Activated CD4-positive, alpha-beta T cell treated with anti-CD3 and anti-CD28 coated beads, Interleukin-2, amount 50 U/mL, for 4 hours (primary cell): ENCODE measurements at places on chromosomes 7 and 10.
A peak's percentile ranks its signal among the peaks of the same experiment; 100 is the strongest.

GRCh38 chr7:946256-946996 lies 8.1 kb downstream of the ADAP1 start:
- DNase-seq: no peak

DNA sequence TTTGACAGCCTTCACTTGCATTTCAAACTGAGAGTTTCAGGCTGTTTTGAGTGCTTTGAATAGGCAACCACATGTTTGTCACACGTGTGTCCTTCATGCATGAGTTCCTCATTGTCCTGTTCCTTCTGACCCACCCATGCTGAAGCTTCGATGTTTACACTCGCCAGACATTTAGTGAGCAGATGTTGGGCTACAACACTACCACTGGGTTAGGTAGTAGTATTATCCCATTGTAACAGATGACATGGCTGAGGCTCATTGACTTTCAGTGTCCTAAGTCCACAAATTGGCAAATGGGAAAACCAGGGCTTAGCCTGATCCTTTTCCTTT lies 456.1 kb downstream of the PHTF2 start:
- no peak for DNase-seq

DNA sequence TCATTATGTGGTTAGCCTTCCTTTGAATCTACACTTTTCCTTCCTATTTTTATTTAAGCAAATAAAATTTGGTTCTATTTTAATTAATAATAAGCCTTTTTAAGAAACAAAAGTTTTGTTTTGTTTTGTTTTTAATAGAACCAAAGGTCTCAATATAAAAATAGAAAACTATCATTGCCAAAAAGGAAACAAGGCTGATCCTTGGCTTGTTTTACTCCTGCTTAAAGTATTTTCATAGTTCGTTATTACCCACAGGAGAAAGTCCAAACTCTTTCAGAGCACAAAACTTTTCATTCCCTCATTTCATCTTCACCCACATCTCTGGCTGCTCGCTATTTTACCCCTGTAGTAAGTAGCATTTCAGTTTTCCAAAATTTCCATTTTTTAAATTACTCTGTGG lies 374.8 kb downstream of the SEMA3D start:
- DNase-seq: no peak

- no peak for DNase-seq
Measured at GRCh38 chr10:132373241-132373955, 23.6 kb upstream of the PWWP2B start.

DNA sequence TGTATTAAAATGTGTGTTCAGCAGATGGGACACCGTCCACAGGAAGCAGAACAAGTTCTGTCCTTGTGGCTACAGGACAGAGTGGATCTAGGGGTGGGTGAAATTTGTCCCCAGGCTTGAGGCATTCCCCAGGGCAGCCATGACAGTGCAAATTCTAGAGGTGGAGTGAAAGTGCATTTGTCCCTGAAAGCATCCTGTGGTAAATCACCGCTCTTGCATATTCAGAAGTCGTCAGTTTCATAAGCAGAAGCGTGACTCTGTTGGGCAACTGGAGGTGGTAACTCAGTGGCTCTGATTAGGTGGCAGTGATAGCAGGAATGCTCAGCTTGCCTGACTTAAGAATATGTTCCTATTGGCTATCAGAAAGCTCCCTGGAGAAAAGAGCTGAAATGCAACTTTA lies 96.6 kb downstream of the SNX10 start:
- no peak for DNase-seq

DNA sequence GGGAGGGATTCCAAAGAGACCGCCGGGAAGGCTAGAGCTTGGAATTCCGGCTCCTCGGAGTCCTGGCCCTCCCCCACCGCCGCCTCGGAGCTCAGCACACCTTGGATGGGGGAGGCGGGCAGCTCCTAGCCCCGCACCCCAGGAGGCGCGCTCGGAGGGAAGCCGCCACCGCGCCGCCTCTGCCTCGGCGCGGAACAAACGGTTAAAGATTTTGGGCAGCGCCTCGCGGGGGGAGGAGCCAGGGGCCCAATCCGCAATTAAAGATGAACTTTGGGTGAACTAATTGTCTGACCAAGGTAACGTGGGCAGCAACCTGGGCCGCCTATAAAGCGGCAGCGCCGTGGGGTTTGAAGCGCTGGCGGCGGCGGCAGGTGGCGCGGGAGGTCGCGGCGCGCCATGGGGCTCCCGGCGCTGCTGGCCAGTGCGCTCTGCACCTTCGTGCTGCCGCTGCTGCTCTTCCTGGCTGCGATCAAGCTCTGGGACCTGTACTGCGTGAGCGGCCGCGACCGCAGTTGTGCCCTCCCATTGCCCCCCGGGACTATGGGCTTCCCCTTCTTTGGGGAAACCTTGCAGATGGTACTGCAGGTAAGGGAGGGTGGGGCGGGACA lies at the start of gene CYP26A1:
TSS of gene CYP26A1 (plus strand) at position 355 of the 608 bp plus-strand sequence. CDS start at position 397, 42 bp downstream.
- DNase-seq: no peak

- no peak for DNase-seq
Measured at GRCh38 chr10:132322586-132323048, 9.4 kb upstream of the LRRC27 start.

GRCh38 chr10:52111101-52111891 lies 202.8 kb upstream of the DKK1 start:
- DNase-seq: no peak

DNA sequence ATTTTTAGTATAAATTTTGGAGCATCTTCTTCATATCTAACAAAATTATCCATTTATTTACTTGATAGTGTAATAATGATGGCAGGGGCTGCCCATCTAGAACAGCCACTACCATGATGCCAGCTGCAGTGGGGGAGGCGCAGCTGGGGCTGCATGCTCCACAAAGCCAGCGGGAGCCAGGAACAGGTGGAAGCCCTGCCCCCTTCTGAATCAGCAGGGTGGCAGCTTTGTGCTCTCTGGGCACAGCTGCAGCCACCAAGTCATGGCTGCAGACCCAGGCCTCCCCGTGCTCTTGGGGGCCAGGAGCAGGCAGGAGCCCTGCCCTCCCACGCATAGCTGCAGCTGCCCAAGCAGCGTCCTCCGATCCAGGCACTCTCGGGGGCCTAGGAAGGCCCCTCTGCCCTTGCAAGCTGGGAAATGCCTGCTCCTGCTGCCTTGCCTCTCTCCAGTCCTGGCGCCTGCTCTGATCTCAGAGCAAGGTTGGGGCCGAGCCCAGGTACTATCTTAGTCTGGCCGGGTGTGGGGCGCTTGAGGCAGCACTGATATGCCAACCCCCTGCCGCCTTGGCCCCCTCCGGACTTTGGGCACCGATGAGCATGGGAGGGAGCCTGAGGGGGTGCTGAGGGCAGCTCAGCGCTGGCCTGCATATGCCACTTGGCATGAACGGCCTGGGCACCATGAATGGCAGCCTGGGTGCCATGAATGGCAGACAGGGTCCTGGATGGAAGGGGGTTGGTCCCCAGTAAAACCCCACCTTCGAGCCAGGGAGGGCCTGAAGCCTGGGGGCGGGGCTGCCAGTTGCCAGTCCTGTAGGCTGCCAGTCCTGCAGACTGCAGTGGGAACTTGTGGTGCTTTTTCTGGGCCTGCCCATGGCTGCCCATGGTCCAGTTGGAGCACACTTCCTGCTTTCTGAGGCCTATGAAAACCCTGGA lies 1110.8 kb upstream of the POT1 start:
- DNase-seq: no peak

DNA sequence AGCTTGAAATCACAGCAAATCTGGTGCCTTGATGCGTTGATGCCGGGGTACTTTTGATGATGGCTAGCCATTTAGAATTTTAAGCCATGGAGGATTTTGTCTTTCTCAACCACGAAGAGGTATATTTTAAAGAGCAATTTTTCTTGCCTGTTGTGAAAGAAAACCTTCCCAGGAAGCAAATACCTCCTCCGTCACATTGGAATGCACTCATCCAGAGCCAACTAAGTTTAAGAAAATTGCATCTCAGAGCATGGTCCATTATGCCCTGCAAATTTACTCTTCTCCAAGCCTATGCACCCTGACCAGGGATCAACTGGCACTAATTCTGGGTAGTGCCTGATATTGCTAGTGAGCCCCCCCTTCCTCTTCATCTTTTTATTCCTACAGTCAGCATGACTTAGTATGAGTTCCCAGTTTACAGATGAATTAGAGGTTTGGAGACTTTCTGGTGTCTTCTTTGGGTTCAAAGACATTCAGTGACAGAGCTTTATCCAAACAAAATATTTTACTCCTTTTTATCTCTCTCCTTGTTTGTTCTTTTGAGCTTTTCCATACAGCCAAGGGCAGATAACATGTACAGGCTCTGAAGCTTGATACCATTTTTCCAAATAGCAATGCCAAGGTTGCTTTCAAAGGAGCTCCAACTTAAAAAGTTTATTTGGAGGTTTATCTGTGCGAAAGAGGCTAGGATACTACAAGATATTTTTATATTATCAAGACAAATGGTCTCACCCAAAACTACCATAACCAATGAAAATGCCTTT lies 56.6 kb upstream of the ANK3 start:
- no peak for DNase-seq

DNA sequence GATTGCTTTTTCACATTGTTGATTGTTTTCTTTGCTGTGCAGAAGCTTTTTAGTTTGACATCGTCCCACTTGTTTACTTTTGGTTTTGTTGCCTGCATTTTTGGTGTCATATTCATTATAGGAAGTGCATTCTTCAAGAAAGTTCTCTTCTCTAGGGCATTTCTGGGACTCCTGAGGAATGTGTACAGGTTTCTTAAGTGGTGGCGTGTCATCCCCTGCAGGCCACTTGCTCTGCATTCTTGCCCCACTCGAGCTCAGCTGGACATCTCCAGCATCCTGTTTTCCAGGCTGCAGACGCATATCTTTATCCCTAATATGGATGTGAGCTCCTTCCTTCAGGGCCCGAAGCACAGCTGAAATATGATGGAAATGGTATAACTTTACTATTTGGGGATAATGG lies 255.6 kb upstream of the HABP2 start:
- DNase-seq: no peak

- DNase-seq: no peak
Measured at GRCh38 chr7:116024826-116025809, 5.4 kb downstream of the TFEC start.

DNA sequence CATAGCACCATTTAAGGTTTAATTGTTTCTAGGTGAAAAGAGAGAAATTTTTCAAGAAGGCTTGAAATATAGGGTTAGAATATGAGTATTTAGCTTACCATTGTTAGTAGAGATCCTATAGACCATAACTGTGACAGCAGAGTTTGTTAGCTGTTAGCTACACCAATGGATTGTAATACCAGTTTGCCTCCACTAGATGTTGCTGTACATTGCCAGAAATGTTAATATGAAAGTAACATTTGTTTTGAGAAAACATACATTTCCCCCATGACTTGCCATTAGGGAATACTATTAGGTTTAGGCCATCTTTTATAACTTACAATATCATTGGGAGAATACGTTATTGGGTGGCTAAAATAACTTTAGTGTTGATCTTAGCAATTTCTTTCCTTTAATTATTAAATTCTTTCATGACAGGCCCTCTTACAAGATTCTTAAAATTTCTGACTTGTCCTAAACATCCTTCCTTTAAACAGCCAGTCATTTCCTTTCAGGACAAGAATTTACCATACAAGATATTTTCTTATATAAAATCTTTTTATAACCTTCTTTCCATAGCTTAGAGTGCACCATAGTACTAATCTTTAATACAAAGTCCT lies 39.5 kb downstream of the ZNF117 start:
- DNase-seq: no peak

DNA sequence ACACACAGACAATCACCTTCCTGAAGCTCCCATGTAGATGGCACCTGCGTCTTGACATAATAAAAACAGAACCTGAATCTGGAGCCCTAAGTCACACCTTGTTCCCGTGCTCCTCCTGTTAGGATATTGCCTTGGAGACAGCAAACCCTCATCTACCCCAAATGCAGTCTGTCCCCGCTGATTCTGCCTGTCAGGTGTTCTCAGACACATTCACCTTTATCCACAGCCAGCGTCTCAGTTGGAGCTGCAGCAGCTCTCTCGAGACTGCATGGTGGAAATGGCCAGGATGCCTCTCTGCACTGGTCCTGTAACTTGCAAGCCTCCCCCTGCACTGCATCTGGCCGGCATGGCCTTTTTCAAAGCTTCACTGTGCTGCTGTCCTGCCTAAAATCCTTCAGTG lies 218.0 kb upstream of the ZNF32 start:
- DNase-seq: no peak

GRCh38 chr7:100691676-100692577 lies 2.1 kb downstream of the GIGYF1 start:
- peak; percentile 79 for DNase-seq

GRCh38 chr10:128369101-128369650 lies 243.0 kb upstream of the MKI67 start:
- no peak for DNase-seq

- no peak for DNase-seq
Measured at GRCh38 chr10:122558452-122558851, 2.1 kb upstream of the DMBT1 start.

DNA sequence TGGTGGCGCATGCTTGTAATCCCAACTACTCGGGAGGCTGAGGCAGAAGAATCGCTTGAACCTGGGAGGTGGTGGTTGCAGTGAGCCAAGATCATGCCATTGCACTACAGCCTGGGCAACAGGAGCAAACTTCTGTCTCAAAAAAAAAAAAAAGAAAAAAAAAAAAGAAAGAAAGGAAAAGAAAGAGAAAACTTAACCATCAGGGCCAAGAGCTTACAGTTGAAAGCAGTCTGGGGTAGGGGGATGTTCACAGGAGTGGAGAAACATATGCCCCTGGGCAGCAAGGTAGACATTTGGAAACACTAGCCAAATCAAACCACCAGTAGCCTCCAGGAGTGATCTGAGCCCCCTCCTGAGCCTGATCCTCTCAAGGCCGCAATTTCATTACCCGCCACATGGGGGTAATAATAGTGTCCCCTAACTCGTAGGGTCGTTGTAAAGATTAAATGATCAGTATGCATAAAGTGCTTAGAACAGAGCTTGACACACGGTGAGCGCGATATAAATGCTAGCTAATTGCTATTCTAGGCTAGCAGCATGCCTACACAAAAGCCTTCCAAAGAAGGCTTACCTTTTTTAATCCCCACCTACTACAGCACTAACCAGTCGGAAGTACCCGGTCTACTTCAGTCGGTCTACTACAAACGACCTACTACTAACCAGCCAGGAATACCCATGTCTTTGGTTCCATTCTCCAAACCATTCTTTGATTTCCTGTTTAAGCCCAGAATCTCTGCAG lies 274.3 kb upstream of the NEBL start:
- DNase-seq: no peak

GRCh38 chr7:1505731-1506550 lies 1.8 kb upstream of the INTS1 start:
- no peak for DNase-seq

DNA sequence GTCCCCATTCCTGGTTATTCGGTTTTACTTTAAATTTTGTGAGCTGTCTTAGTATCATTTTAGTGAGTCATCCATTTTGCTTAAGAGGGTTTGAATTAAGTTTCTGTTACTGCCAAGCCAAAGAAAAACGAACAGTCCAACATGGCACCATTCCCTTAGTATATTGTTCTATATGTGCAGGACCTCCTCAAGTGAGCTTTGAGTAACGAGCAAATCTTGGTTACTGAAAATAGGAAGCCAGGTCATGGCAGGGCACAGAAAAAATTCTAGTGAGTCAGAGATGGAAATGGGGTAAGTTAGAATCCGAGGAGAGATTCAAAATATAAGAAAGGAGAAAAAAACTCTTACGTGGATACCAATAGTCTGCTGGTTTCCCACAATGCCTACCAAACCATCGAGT lies 292.9 kb downstream of the BAMBI start:
- no peak for DNase-seq
